ENCODE measurements at places on chromosomes 3 and 15. TPM values are rescaled to one million over a fixed set of nuclear protein-coding genes. Genes with fewer than 3 reads are reported as not detected.
A peak's percentile ranks its signal among the peaks of the same experiment; 100 is the strongest.

GRCh38 chr3:192652727-192653126 is 74.6 kb downstream of the FGF12 start:
- H3K4me1 ChIP-seq: no peaks in the 10 kb centered on the region
- H3K4me3 ChIP-seq: no peak overlapping the region
- DNase-seq: no peak
- no peak overlapping the region for H3K27ac ChIP-seq
- no peaks in the 10 kb centered on the region for H3K36me3 ChIP-seq

DNA sequence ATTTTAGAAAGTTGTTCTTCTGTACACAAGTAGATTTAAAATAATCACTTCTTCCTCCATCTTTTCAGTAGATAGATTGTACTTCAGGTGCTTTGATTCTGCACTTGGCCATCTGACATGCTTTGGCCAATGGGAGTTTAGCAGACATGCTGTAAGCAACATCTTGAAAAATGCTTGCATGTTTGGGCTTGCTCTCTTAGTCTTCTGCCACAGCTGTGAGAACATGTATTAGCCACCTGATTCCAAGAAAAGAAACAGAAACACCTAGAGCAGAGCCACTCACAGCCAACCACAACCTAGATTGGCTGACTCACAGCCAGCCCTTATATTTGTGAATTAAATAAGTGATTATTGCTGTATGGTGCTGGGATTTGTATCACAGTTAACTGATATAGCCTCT is 70.2 kb upstream of the GADL1 start:
- H3K27me3 ChIP-seq: no peaks in the 10 kb centered on the region
- no peaks in the 10 kb centered on the region for H3K4me1 ChIP-seq
- DNase-seq: no peak
- H3K36me3 ChIP-seq: no peaks in the 10 kb centered on the region

DNA sequence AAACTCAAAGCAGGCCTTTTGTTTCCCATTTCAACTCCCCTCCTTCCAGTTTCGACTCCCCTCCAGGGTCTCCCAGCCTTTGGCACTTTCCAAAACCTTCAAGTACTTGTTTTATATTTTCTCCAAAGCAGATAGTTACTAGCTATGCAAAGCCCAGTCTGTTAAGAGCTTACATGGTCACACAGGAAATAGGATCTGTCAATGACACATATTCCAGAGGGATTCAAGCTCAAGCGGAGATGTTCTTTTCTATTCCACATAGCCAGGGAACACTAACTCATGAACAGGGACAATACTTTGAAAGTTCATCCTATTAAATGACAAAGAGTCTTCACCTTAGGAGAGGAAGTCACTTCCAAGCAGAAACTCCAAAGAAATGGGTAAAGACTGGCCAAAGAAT is 18.6 kb downstream of the SUCLG2 start:
- DNase-seq: no peak
- H3K4me1 ChIP-seq: no peaks in the 10 kb centered on the region
- no peak overlapping the region for H3K27ac ChIP-seq
- H3K36me3 ChIP-seq: no peaks in the 10 kb centered on the region
- no peak overlapping the region for H3K4me3 ChIP-seq
- no peaks in the 10 kb centered on the region for H3K27me3 ChIP-seq

DNA sequence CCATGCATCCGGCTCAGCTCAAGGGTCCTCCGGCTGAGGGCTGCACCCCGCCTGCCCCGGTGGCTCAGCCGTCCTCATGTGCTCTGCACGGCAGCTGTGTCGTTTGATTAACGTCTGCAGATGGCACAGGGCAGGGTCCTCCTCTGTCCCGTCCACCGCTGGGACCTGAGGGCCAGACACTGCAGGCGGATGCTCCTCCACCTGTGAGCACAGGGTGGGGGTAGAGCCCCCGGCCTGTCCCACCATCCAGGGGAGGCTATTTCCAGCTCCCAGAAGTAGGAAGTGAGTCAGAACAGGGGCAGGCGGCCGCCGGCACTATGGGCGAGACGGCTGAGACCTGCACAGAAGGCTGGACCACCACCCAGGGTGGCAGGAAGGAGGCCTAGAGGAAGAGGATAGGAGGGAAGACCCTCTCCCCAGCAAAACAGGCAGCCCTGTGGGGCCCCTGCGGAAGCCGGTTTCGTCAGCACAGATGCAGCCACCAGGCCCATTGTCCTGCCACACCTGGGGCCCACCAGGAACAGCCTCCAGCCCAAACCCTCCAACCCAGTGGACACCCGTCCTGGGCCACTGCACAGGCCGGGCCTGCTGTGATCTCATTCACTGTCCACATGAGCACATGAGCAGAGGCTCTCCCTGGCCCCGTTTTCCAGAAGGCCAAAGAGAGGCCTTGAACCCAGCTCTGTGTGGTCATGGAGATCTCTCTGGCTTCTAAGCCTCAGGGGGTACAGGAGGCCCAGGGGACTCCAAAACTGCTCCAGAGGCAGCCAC is 12.6 kb upstream of the PLXND1 start:
- no peaks in the 10 kb centered on the region for H3K27me3 ChIP-seq
- no peaks in the 10 kb centered on the region for H3K4me1 ChIP-seq
- DNase-seq: peak; percentile 27
- H3K27ac ChIP-seq: no peak overlapping the region
- H3K36me3 ChIP-seq: no peaks in the 10 kb centered on the region

DNA sequence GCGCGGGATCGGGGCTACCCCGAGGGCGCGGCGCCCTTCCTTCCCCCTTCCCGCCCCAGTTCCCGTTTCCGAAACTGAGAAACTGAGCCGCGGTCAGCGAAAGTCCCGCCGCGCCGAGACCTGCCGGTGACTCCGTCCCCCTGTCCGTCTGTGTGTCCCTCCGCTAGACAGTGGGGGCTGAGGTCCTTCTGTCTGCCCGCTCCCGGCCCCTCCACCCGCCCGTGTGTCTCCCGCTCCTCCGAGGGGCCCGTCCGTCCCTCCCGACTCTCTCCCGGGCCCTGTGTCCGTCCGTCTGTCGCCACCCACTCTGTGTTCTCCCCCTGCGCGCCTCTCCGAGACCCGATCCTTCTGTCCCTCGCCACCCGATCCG is 426 bp downstream of the PRKCD start:
- H3K27ac ChIP-seq: peak overlapping the region; percentile 90
- no peaks in the 10 kb centered on the region for H3K27me3 ChIP-seq
- H3K4me3 ChIP-seq: peak overlapping the region; percentile 84
- DNase-seq: peak; percentile 43
- peaks cover 1% of the 10 kb centered on the region for H3K36me3 ChIP-seq

DNA sequence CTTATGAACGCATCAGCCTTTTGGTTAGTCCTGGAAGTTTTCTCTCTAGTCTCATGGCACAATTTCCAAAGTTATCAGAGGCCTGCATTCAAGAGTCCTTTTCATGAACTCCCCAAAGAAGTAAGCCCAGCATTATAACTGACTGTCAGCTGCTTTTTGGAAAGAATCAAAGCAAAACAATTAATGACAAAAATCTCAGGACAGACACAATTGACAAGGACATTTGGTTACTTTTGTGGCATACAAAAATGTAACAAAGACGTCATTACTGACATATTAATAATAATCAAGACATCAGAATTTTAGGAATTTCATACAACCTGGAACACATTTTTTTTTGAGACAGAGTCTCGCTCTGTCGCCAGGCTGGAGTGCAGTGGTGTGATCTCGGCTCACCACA is 21.2 kb downstream of the KATNBL1 start:
- no peak overlapping the region for H3K27ac ChIP-seq
- H3K36me3 ChIP-seq: no peaks in the 10 kb centered on the region
- H3K4me1 ChIP-seq: no peaks in the 10 kb centered on the region
- no peak overlapping the region for H3K4me3 ChIP-seq
- no peaks in the 10 kb centered on the region for H3K27me3 ChIP-seq
- DNase-seq: no peak

DNA sequence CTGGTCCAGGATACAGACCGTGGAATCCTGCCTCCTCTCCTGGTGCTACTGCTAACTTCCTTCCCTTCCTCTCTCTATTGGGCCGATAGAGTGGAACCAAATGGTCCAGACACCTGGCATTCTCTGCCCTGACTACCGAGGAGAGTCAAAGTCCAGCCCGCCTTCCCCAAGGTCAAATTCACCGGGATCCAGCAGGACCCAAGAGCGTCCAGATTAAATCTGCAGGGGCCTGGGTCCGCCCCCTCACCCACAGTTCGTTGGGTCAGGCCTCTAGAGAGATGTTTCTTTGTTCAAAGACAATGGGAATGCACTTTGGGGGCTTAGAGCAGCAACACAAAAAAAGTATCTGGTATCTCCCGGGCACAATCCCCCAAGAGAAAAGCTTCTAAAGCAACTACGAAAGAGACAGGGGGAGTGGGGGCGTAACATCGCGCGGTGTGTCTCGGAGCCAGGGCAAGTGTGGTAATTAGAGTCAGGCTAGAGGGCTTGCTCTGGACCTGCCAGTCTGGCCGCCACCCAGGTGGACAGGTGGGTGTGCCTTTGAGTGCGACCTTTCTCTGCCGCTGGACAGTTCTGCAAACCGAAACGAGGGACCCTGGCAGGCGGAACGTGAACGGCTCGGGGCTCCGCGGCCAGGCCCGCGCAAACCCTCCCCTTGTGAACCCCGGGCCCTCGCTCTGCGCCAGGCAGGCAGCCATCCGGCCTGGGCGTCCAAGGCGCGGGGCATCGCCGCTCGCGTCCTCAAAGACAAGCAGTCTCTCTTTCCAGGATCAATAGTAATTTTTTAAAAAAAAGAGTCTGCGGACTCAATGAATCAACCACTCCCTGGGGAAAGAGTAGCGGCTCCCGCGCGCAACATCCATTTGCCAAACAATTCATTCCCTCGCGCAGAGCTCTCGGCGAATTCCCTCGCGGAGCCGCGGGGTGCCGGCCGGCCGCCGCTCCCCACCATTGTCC is 806 bp downstream of the KLHL25 start:
- DNase-seq: no peak
- H3K4me1 ChIP-seq: peaks cover 7% of the 10 kb centered on the region
- H3K27ac ChIP-seq: peak overlapping the region; percentile 69
- H3K36me3 ChIP-seq: no peaks in the 10 kb centered on the region

GRCh38 chr3:74393426-74393825 is 221.0 kb downstream of the CNTN3 start:
- no peak overlapping the region for H3K27ac ChIP-seq
- DNase-seq: no peak
- no peaks in the 10 kb centered on the region for H3K4me1 ChIP-seq

- H3K27ac ChIP-seq: no peak overlapping the region
- H3K4me3 ChIP-seq: no peak overlapping the region
- H3K36me3 ChIP-seq: no peaks in the 10 kb centered on the region
- H3K4me1 ChIP-seq: peaks cover 45% of the 10 kb centered on the region
Measured at GRCh38 chr3:133991209-133991608, 38.5 kb downstream of the SLCO2A1 start.

GRCh38 chr3:32184187-32184730 is 54.2 kb upstream of the CMTM8 start:
- no peak overlapping the region for H3K4me3 ChIP-seq
- H3K27me3 ChIP-seq: no peaks in the 10 kb centered on the region
- no peak for DNase-seq
- H3K36me3 ChIP-seq: no peaks in the 10 kb centered on the region
- H3K27ac ChIP-seq: no peak overlapping the region
- peaks cover 15% of the 10 kb centered on the region for H3K4me1 ChIP-seq

DNA sequence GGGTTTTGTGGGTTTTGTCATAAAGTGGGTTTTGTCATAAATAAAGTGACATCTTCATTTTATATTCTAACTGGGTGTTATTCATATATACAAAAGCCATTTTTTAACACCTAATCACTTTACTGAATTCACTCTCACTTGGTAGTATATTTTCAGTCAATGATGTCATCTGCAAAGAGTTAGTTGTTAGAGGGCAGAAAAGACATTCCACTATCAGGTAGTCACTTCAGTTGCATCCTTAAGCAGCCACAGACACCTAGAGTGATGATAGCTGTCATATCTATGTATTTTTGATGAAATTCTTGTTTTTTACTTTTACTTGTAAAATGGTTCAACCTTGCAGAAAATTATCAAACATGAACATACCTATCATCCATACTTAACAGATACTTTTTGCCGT is 89.0 kb downstream of the DHX36 start:
- H3K36me3 ChIP-seq: no peaks in the 10 kb centered on the region
- no peak for DNase-seq
- no peak overlapping the region for H3K27ac ChIP-seq
- H3K27me3 ChIP-seq: no peaks in the 10 kb centered on the region
- no peak overlapping the region for H3K4me3 ChIP-seq
- H3K4me1 ChIP-seq: no peaks in the 10 kb centered on the region

Gene NME9
- total RNA-seq: not detected

Gene FETUB
- 0.30 TPM for total RNA-seq

Gene SPINK8
- total RNA-seq: not detected

Gene BFSP2
- not detected for total RNA-seq

All from Caco-2 (cell line).